ENCODE measurements at places on chromosomes 12 and 14.

DNA sequence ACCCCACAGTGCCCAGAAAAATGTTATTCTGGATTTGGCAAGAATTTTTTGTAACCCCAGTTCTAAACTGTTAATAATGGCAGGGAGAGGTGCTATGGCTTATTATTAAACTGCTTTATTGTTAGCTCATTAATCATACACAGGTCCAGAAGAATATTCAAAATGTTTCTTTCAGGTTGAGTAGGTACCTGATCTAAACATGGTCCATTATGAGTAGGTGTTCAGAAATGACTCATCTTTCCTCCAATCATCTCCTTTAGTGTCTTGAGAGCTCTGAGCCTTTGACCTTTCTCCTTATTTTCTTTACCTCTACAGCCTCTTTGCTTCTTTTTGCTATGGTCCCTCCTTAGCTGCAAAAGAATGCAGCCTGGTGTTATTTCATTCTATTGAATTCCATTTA lies 211.0 kb upstream of the GARIN6 start:
- DNase-seq = no peak

- DNase-seq = no peak
Measured at GRCh38 chr12:2115101-2115845, 62.5 kb downstream of the CACNA1C start.

DNA sequence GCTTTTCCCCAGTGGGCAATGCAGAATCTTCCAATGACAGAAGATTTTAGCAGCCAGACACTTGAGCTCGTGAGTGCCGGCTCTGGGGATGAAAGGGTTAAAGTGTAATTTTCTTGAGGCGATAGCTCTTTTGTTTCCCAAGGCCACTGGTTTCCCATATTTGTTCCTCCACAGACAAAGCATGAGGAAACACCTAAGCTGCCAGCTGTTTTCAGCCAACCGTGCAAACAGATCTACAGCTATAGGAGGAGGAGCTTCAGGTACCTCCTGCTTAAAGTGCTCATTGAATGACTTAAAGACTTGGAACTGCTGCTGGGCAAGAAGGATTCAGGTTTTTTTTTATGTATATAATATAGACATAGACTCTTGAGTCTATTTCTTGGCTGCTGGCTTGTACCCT lies 1311.5 kb downstream of the TMEM121 start:
- no peak for DNase-seq

DNA sequence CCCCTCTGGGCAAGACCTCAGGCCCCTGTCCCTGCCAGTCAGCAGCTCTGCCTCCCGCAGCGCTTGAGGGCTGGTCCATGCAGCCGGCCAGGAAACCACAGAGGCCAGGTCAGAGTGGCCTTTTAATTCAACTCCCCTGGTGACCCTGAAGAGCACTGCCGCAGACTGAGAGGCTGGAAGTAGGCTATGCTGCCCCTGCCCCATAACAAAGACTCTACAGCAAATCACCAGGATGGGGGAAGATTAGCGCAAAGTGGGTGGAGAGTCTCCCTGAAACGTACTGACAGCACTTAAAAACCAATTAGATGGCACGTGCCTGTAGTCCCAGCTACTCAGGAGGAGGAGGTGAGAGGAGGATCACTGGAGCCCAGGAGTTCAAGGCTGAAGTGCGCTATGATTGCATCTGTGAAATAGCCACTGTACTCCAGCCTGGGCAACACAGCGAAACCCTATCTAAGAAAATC lies 70.5 kb downstream of the ITPK1 start:
- no peak for DNase-seq

- peak; percentile 86 for DNase-seq
Measured at GRCh38 chr14:24224618-24225071, 7.5 kb downstream of the NEDD8 start.

DNA sequence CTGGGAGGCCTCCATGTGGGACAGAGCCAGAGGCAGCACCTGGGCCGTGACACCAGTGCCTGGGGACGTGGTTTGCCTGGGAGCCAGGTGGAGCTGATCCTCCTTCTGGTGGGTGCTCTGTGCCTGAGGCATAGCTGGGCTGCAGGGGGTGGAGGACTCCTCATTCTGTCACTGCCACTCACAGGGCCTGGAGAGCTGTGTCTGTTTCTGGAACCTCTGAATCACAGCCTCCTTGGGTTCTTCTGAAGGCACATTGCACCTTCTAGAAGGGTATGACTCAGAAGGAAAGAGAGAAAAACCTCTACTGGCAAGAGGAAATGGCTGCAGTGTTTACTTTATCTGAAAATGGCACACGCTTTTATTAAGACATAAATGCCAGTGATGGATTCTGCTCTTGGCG lies 659.8 kb downstream of the VRK1 start:
- DNase-seq = no peak

- DNase-seq = peak; percentile 57
Measured at GRCh38 chr14:59632381-59632780, 55.8 kb upstream of the CCDC175 start.

GRCh38 chr12:16027002-16027401 lies 115.9 kb downstream of the DERA start:
- DNase-seq = no peak

GRCh38 chr12:47889040-47889439 lies 15.8 kb downstream of the VDR start:
- DNase-seq = no peak
